Stimulated activated CD4-positive, alpha-beta T cell treated with anti-CD3 and anti-CD28 coated beads, Interleukin-12 subunit alpha, Interleukin-12 subunit beta, amount 100 ng/mL, for 24 hours (primary cell): ENCODE measurements at places on chromosomes 4 and X.

DNA sequence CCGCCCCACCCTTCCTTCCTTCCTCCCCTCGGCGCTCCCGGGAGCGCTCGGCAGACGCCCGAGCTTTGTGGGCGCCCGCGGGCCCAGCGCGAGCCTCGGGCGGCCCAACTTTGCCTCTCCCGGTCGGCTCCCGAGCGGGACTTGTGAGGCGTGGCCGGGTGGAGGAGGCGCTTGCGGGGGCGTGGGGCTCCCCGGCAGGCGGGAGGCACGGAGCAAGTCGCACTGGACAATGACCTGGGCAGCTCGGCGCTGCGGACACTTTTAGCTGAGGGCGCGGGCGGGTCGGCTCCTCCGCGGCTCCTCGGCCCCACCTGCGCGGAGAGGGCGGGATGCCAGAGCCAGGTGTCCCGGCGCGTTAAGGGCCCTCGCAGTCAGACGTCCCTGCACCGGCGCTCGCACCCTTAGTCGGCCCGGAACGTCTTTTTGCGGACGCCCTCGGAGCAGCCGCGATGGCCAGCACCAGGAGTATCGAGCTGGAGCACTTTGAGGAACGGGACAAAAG lies 385 bp downstream of the DCLK2 start:
- no peak for DNase-seq

DNA sequence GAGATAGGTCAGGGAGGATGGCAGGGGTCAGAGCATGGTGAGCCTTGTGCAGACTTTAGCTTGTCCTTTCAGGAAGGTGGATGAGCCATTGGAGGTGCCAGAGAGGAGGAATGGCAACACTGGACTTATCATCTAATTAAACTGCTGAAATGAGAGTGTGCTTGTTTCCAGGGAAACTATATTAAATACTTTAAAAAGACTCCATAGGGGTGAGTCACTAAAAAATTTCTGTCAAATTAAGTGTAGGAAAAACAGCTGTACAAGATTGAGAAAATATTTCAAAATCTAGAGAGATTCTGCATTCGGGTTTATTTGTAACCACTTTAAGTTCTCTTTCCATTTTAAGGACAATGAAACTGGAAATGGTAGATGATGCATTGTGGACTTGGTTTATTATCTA lies 11.4 kb downstream of the FRAS1 start:
- no peak for DNase-seq

GRCh38 chr4:19309378-19309777 lies 942.3 kb upstream of the SLIT2 start:
- no peak for DNase-seq

GRCh38 chr4:182348779-182349326 lies 105.7 kb downstream of the TENM3 start:
- no peak for DNase-seq

GRCh38 chr4:128379860-128380259 lies 92.2 kb upstream of the PGRMC2 start:
- DNase-seq: no peak

GRCh38 chrX:155022585-155022984 lies at the start of gene F8:
TSS of gene F8 (minus strand) at chrX:155022723. CDS start at chrX:155022552, 171 bp downstream.
- DNase-seq: no peak

GRCh38 chrX:106606571-106606970 lies 5.2 kb upstream of the RADX start:
- no peak for DNase-seq

DNA sequence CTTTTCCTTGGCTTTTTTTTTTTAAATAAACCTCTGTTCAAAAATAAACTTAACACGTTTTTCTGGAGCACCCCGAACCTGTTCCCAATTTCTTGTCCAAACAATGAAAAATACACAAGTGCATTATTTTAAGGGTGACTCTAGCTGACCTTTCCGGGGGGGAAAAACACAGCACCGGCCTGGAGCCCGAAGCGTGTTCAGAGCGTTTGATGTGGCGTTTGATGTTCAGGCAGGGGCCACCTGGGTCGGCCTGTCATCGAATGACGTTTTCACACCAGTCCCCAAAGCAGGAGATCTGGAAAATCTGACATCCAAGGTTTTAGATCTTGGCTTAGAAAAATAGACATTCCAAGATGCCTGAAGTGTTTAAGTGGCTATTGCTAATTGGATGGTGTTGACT lies 282.1 kb downstream of the SHOX start:
- no peak for DNase-seq

- DNase-seq: no peak
Observed at GRCh38 chr4:138775890-138776289, 239.7 kb upstream of the NOCT start.

DNA sequence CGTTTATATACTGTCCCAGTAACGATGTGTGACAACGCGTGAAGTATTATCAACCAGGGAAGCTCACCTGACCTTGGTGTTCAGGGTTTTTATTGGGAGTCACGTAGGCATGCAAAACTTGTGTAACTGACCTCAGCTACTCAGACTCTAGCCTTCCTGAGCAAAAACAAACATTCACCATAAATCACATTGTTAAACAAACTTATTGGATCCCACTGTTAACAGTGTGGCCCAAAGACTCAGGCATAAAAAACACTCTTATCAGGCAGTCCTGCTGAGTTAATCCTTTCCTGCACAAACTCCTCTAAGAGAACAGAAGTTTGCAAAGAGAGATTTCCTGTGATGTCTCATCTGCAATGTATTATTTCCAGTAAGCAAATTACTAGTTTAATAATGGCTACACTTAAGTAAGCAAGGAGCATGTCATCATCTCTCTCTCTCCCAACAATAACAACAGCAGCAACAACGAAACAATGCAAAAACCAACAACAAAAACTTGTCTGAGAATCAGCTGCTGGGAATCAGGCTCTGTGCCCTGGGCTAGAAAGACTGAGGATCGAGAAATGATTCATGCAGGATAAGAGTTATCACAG lies 12.0 kb downstream of the GAGE1 start:
- DNase-seq: no peak

- DNase-seq: no peak
Observed at GRCh38 chr4:76178296-76178695, 30.1 kb upstream of the NUP54 start.

DNA sequence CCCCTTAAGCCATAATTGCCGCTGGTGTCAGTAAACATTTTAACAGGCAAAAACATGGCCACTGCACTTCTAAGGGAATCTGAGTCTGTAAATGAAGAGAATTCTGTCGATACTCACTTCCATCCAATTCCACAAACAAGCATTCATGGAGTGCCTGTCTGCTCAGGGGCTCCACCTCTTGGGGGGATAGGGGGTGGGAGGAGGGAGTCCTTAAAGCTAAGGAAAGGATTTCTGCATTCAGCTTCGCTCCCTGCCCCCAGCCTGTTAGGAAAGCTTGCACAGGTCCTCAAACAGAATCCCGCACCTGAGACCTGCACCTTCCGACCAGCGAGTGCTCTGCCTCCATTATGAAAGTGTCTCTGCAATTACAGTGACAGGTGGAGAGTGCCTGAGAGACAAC lies 130.2 kb upstream of the KIT start:
- DNase-seq: no peak

- no peak for DNase-seq
Observed at GRCh38 chrX:150694738-150695410, 1.7 kb downstream of the MTMR1 start.

- no peak for DNase-seq
Observed at GRCh38 chr4:151166636-151167035, 67.2 kb downstream of the RPS3A start.

GRCh38 chr4:113347245-113347644 lies 297.8 kb downstream of the ANK2 start:
- DNase-seq: no peak

DNA sequence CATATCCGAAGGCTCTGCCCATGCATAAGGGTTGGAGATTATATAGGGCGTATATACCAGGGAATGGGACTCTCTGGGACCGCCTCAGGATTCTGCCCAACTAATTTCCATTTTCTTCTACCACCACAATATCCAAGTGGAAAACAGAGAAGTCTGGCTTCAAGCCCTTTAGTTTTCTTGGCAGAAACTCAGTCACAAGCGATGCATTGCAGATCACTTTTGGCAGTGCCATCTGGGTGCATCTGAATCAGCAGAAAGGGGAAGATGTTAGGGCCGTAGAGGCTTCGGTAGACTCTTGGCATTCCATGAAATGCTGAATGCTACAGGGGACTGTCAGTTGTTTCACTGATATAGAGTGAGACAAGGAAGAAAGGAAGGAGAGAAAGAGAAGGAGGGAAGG lies 94.1 kb upstream of the FAM9B start:
- no peak for DNase-seq

DNA sequence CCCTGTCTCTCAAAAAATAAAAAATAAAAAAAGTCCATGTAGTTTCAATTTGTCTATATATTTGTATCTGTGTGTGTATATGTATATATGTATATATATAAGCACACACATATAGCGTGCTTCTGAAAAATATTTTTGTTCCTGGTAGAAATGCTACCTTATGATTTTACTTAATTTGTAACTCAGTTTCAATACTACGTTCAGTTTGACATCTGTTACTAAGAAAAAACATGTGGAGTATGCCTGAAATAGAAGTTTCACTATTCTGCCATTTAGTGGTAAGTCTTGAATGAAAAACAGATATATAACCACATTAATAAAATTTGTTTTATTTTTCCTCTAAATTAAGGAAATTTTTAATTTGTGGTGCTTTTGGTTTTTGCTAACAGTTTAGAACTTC lies 14.2 kb downstream of the FSTL5 start:
- no peak for DNase-seq

- DNase-seq: no peak
Observed at GRCh38 chr4:8307714-8308113, 38.2 kb downstream of the HTRA3 start.

- DNase-seq: no peak
Observed at GRCh38 chr4:182764137-182764536, 153.0 kb downstream of the DCTD start.

DNA sequence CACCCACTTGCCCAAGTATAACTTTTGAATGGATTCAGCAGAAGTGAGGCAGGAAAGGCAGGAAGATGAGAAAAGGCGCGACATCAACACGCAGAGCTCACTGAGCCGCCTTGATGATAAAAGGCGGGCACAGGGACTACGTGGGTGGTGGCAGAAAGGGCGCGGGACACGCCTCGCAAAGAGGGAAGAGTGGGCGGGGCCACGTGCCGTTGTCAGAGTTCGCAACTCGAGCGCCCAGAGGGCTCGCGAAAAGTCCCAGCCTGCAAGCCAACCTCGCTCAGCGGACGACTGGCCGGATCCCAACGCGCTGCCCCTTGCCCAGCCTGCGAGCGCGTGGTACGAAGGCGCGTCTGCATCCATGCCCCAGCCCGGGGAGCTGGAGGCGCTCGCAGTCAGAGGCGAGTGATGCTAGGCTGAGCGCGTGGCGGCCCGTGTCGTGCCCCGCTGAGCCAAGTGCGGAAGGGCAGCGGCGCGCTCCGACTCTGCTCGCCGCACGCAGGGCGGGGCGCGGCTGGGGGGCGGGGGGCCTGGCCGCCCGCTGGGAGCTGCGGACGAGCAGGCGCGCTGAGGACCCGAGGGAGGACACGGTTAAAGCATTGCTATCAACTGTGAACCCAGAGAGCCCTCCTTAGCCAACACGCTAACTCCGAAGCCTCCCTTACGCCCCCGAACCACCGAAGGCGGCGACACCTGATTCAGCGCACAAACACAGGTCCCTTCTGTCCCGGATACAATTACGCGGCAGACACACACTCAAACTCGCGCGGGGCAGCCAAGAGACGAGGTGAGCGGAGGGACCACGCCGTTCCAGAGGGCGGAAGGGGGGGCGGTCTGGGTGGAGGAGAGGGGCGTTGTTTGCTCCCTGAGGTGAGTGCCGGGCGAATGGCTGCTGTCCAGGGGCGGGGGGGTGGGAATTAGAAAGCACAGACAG lies at the start of gene UGT8:
TSS of gene UGT8 (plus strand) at position 617 of the 931 bp plus-strand sequence. CDS start 24,074 bp downstream, outside the sequence.
- no peak for DNase-seq

GRCh38 chrX:17839269-17839668 lies 21.8 kb downstream of the RAI2 start:
- DNase-seq: no peak

GRCh38 chrX:40083120-40083978 lies 14.4 kb downstream of the BCOR start:
- DNase-seq: no peak

DNA sequence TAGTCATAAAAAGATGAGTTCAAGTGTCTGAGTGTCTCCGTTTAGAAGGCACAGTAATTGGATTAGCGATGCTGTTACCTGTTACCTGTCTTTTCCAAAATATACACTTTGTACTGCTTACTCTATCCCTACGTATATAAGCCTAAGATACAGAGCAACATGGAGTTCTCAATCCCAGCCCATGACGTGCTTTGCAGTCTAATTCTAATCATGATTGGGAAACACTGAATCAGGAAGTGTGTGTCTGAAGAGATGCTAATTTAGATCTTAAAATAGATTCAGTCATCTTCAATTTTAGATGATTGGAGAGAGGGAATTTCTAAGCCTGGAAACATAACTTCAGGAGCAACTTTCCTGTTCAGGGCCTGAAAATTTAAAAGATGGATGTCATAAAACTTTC lies 115.1 kb downstream of the PCDH19 start:
- DNase-seq: no peak

GRCh38 chr4:30619679-30620078 lies 100.5 kb upstream of the PCDH7 start:
- no peak for DNase-seq

DNA sequence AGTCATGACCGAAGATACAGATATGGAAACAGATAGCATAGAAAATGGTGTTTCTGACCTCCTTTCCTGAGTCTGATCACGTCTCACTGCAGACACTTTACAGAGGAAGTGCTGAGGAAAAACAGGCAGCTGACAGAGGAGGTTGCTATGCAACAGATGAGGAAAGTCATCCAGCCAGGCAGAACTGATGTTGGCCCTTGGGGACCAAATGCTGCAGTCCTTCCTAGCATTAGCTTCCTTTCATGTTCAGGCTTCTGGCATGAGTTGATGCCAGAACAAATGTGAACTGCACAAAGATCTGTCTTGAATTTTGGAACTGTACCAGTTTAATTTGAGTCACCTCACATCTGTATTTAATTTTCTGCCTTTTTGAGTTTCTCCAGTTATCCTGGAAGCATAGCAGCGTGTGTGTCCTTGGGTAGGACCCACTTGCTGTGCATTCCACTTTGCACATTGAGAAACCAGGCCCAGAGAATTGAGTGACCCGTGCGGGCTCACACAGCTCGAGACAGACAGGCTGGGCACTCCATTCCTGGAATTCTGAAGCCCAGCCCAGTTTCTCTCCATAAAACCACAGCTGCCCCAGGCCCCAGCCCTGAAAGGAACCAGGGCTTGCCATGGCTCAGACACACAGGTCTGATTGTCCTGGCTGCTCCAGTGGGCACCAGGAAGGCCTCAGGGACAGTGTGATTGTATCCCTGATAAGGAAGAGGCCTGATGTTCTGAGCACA lies 1.4 kb upstream of the MAGED1 start:
- no peak for DNase-seq

- DNase-seq: no peak
Observed at GRCh38 chrX:74104356-74105015, 199.5 kb upstream of the ZCCHC13 start.

GRCh38 chrX:152904151-152905080 lies 6.5 kb downstream of the ZNF185 start:
- no peak for DNase-seq

DNA sequence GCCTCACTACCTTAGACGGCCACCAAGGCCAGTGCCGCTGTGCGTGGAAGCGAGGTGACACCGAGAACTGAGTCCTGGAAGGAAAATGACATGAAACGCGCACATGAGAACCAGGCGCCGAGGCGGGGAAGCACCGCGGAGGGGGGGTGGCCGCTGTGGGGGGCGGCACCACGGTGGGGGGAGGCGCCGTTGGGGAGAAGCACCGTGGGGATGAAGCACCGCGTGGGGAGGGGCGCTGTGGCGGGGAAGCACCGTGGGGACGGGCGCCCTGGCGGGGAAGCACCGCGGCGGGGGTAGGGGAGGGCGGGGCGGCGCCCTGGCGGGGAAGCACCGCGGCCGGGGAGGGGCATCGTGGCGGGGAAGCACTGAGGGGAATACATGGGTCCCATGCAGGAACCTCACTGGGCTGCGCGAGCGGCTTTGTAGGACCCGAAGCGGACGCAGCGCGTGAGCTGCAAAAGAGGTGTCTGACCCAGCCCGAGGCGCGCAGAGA lies 28.0 kb downstream of the PPP2R3B start:
- DNase-seq: no peak
